EH (cell line): ENCODE measurements at places on chromosomes 12 and 14.

DNA sequence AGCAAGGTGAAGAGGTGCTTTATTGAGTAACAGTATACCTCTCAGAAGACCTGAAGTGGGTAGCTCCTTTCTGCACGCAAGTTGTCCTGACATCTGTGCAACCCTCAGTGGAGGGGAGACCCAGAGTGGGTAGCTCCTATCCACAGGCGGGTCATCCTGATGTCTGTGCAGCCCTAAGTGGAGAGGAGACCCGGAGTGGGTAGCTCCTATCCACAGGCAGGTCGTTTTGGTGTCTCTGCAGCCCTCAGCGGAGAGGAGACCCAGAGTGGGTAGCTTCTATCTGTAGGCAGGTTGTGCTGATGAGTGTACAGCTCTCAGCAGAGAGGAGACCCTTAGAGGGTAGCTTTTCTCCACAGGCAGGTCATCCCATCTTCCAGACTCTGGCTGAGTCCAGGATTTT lies 45.1 kb upstream of the PRPF39 start:
- DNase-seq = no peak

- DNase-seq = peak; percentile 39
Observed at GRCh38 chr14:100692256-100692655, 34.4 kb upstream of the DLK1 start.

GRCh38 chr14:22079766-22080165 lies 406.1 kb upstream of the OR4E1 start:
- DNase-seq = no peak

- no peak for DNase-seq
Observed at GRCh38 chr12:90166012-90166411, 457.4 kb upstream of the ATP2B1 start.

GRCh38 chr12:84696908-84697540 lies 215.6 kb downstream of the SLC6A15 start:
- DNase-seq = peak; percentile 65

- no peak for DNase-seq
Observed at GRCh38 chr14:104789752-104790743, 5.5 kb downstream of the AKT1 start.

- peak; percentile 81 for DNase-seq
Observed at GRCh38 chr12:57865084-57865751, 18.7 kb upstream of the CTDSP2 start.

DNA sequence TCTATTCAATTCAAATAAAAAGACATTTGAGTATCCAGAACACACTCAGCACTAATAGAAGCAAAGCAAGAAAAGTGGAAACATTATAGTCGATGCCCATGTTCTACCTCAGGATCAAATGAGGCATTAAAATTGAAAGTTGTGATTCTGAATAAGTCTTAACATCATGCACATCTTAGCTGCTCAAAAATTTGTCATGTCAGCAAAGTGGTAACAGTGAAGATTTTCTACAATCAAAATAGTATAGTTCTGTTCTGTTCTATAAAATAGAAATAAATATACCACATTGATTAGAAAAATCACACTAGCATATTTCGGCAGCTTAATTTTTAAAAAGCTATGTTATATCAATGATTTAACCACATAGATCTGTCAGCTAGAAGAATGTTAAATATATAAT lies 74.7 kb downstream of the ERGIC2 start:
- no peak for DNase-seq

DNA sequence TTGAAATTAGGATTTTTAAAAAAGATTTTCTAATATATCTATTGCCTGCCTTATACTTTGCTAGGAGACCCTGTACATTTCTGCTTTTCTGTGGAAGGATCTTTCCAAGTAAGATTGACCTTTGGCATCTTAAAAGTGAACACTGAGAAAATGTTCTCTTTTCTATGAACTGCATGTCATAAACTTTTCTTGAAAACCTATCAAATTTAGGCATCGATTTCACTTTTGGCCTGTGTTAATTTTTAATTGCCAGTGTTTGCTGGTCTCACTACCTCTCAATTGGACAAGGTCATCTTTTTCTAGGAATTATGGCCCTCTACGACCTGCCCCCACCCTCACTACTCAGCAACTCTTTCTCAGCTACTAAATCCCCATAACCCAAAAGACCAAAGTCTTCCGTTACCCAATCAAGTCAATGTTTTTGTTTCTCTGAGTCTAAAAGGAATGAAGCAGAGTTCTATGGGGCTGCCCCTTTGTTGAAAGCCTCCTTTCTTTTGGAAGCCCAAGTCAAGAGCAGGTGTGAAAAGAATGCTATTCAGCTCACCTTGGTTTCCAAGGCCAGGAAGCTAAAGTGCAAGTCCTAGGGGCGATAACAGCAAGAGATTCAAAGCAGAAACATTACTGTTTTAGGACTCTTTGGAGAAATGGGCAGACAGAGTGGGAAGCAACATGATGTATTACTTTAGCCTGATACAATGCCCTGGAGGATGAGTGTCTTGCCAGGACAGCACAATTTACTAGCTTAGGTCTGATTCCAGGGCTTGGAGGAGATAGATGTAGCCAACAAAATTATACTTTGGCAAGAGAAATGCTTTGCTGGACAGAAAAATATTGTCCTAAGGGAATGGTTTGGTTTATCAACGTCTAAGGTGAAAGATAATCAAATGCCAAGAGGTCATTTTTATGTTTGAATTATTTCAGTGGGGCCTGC lies 55.0 kb downstream of the IGF1 start:
- no peak for DNase-seq

- peak; percentile 43 for DNase-seq
Observed at GRCh38 chr14:52043690-52044089, 25.2 kb downstream of the NID2 start.

DNA sequence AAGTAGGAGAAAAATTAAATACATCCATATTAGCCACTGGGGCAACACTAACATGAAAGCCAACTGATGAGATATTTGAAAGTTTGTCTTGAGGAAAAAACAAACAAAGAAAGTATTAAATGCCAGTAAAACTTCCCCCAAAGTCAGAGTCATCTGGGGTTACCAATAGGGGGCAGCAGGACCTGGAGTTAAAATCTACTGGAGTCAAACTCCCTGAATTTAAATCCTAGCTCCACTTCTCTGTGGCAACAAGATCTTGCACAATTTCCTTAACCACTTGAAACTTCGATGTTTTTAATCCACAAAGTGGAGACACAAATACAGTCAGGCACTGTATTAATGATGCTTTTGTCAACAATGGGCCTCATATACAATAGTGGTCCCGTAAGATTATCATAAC lies 14.4 kb downstream of the PLEKHG7 start:
- peak; percentile 49 for DNase-seq
